ENCODE measurements at places on chromosomes 16 and 17.

DNA sequence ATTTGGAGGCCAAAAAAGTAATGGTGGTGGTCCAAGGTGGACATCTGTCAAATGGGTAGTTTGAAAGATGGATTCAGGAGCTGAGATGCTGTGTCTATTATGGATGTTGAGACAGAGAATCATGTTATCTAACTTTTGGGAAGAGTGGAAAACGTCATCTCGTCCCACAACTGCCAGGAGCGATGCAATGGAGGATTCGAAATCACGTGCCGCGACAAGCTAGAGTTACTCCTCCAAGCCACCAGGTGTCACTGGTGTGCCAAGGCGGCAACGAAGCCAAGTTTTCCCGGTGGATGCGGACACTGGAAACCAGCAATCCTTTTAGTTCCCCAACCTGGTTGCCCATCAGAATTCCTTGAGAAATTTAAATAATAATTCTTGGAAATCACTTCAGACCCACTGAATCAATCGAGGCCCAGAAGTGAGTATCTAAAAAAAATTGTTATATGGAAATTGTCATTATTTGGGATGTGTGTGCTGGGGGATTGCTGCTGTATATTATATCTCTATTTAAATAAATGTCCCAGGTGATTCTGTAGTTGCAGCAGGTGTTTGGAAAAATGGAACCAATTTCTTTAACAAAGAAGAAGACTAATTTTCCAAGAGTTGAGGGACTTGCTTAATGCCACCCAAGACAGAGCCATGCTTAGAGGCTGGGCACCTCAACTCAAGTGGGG, 206.1 kb downstream of the HAPSTR1 start:
- no peak for DNase-seq

- DNase-seq, result no peak
Observed at GRCh38 chr17:27242951-27243350, 51.0 kb upstream of the WSB1 start.

DNA sequence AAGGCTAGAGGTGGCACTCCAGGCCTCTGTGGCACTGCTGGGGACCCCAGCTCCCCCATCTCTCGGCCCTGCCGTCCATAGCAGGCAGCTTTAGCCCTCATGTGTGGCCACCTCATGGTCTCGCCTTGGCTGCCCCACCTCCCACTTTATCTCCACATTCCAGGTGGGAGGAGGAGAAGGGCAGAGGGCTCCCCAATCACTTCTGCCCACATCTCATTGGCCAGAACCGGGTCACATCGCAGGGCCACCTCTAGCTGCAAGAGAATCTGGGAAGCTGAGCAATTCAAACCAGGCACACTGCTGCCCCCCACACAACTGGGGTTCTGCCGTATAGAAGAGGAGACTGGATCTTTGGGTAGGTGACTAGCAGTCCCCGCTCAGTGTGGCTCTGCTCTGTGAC, 1.6 kb downstream of the DRC7 start:
- DNase-seq, result no peak

- DNase-seq, result no peak
Observed at GRCh38 chr17:63774141-63774968, at the start of gene DDX42. Gene DDX42 (plus strand): TSS chr17:63774170. CDS start chr17:63787050, 12,880 bp downstream.

- DNase-seq, result no peak
Observed at GRCh38 chr17:1762901-1763898, 1.3 kb downstream of the SERPINF1 start.

DNA sequence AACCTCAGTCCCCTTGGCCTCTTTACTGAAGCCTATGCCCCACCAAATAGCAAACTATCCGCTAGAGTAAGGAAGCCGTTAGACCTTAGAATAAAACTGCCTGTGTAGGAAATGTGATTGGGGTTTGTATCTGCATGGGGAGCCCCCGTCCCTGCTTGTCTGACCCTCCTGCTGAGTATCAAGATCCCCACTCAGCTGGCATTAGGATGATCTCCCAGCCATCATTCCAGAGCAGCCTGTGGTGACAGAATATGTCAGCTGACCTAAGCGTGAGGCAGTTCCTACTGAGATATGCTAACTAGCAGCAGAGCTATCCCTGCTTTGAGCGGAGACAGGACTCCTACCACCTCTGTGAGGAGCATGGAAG, 645 bp upstream of the GFOD2 start:
- DNase-seq, result no peak

DNA sequence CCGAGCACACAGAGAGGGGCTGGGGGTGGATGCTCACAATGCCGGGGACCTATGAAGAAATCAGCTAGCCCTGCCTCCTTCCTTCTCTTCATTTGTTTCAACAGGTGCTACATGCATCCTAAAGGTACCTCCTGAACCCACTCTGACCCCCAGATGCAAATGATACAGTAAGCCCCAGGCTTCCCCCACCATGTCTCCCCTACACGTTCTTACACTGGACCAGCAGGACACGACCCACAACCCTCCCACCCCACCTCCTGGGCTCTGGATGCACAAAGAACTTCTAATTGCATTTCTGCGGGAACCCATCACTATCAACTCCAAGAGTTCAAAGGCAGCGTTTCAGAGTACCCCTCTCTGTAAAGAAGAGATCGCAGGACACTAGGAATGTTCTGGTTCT, 2.1 kb downstream of the XYLT1 start:
- no peak for DNase-seq

DNA sequence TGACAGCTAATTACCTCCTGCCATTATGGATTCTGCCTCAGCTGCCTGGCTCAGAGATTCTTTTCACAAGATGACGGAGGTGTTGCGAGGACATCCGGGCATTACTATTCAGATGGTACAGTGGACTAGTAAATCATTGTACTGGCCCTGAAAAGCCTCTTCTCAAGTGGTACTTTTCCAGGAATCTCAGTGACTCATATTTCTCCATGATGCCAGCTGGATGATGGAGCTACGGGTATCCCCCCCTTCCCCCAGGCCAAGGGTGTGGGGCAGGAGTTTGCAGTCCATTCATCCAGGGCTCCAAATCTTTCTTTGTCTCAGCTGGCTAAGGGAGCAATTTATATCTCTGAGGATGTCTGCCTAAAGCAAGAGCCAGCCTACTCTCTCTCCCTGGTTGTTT, 107.7 kb upstream of the GPR139 start:
- no peak for DNase-seq

DNA sequence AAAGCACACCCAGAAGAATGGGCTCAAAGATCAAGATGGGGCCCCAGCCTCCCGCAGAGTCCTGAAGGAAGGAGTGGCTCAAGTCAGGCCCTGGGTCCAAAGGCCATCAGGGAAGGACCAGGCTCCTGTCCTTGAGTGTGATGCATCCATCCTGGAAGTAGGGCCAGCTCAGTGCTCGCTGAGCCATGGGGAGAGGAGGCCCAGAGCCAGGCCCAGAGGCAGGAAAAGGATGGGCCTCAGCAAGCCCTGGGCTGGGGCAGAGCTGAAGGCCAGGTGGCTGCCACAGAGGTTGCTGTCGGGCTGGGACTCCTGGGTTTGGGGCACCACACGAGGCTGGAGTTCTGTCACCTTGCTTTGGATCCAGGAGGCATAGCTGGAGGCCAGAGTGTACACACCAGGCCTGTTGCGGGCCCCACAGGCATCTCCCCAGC, 3.7 kb downstream of the PRSS8 start:
- no peak for DNase-seq

DNA sequence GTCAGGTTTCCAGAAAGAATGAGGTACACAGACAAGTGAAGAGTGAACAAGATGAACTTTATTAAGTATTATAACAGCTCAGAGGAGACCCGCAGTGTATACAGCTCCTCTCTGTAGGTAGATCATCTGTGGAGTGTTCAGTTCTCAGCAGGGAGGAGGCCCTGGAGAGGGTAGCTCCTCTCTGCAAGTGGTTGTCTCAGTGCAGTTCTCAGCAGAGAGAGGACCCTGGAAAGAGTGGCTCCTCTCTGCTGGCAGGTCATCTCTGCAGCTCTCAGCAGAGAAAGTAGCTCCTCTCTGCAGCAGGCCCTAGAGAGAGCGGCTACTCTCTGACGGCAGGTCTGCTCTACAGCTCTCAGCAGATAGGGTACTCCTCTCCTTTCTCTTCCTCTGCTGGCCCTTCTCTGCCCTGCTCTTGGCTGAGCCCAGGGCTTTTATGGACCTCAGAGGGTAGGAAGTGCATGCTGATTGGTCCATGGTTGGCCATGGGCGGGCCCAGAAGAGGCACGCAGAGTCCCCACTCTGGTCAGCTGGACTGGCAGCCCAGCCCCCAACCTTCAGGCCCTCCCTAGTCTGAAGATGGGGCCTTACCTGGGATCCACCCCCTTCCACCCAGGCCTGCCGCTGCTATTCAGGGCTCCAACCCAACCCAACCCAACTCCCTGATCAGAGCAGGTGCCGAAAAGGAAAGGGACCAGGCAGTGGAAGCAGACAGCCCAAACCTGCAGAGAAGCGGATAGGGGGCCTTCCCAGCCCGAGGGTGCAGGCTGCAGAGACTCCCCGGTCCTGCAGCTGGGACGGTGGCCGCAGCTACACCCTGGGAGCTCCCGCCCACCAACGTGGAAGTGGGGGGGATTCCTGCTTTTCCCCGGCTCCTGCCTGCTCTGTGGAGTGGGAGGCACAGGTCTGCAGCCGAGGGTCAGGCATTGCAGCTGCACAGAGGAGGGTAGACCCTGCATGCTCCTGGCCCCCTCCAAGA, 18.5 kb upstream of the DNAJA2 start:
- no peak for DNase-seq

GRCh38 chr16:12293017-12293618, 316.6 kb downstream of the SNX29 start:
- DNase-seq, result no peak

DNA sequence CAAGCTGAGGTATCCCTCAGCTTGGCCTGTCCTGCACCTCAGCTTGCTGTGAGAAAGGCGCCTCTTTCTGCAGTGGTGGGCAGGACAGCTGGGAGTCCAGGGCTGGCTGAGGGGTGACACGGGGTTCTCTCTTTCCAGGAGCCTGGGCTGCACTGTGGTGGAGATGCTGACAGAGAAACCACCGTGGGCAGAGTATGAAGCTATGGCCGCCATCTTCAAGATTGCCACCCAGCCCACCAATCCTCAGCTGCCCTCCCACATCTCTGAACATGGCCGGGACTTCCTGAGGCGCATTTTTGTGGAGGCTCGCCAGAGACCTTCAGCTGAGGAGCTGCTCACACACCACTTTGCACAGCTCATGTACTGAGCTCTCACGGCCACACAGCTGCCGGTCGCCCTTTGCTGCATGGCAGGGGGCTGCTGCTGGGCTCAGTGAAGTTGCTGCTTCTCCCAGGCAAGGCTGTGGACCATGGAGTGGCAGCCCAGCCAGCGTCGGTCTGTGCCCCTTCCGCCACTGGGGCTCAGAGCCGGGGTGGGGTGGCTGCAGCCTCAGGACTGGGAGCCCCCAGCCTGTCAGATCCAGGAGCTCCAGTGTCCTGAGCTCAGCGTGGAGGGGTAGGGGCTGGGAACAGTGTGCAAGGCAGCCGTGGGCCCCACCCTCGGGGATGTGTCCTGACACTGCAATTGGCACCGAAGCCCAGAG, 6.4 kb downstream of the LIMD2 start:
- no peak for DNase-seq

GRCh38 chr17:77995146-77995852, 36.8 kb downstream of the TNRC6C start:
- no peak for DNase-seq

DNA sequence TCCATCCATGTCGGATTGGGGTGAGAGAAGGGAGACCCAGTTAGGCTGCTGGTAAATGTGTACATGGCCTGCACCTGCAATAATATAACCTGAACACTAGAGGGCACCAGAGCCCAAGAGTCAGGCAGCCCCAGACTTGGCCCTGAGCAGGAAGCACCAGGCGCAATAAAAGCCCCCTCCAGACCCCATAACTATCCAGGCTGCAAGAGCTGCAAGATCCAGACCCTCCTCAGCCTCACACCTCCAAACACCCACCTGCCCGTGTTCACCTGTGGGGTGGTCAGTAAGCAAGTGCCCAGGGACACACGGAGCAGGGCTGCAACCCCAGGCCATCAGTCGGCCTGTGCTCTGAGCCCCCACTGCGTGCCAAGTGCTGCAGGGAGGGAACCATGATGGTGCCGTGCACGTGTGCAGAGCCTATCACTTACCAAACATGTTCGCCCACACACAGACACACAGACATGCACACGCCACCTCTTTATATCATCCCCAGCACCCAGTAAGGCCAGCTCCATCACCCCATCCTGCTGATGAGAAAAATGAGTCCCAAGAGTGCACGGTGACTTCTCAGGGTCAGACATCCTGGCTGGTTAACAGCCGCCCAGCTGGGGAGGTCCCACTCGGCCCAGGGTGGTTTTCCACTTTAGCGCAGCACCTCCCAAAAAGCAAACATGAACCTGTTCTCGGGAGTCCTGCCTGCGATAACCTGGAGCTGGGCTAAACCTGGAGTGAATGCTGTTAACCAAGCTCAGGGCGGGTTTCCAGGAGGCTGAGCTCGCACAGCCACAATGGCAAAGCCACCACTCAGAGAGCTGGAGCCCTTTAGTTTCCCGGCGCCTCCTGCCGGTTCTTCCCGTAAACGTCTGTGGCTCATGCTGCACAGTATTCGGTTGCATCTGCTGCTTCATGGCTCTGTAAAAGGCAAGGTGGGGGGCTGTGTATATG, 439.8 kb downstream of the SOX9 start:
- DNase-seq, result no peak

DNA sequence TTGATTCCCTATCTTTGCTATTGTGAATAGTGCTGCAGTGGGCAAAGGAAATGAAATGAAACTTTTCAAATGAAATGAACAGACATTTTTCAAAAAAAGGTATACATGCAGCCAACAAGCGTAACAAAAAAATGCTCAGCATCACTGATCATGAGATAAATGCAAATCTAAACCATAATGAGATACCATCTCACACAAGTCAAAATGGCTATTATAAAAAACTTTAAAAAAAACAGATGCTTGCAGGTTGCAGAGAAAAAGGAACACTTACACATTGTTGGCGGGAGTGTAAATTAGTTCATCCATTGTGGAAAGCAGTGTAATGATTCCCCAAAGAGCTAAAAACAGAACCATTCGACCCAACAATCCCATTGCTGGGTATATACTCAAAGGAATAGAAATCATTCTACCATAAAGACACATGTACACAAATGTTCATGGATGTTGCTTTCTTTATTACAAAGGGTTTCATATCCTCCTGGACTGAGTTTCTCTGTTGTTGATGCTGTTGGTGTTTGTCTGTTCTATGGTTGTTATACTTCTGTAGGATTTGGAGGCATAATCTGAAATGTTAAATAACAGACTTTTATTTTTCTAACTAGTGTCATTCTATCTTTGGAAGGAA, 99.3 kb upstream of the SOX9 start:
- DNase-seq, result no peak

- no peak for DNase-seq
Observed at GRCh38 chr17:80866050-80866793, 125.4 kb upstream of the CHMP6 start.

GRCh38 chr16:66961914-66962313, 848 bp downstream of the CES3 start:
- DNase-seq, result no peak

GRCh38 chr16:78563905-78564304, 464.5 kb downstream of the WWOX start:
- peak; percentile 48 for DNase-seq

GRCh38 chr16:84093879-84094270, 22.9 kb downstream of the MBTPS1 start:
- DNase-seq, result no peak

DNA sequence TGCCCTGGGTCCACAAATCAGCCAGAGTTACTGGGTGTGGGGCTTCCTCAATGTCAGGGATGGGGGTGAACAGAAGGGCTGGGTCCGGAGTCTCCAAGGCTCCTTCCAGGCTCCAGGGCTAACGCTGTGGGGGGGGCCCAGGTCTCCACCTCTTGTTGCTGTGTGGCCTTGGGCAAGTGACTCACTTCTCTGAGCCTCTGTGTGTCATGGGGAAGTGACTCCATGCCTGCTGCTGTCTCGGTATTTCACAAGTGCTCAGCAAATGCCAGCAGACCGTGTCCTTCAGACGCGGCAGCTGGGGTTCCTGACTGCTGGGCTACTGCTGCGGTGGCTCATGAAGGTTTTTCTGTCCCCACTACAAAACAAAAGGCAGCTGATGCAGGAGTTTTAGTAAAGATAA, 26.6 kb downstream of the JPH3 start:
- no peak for DNase-seq

Measured in NCI-H1417 treated with DMSO at 0.1 percent for 48 hours (cell line).